Renal cortex interstitium (tissue), 15 donors: ENCODE measurements at places on chromosomes 3 and 15.

DNA sequence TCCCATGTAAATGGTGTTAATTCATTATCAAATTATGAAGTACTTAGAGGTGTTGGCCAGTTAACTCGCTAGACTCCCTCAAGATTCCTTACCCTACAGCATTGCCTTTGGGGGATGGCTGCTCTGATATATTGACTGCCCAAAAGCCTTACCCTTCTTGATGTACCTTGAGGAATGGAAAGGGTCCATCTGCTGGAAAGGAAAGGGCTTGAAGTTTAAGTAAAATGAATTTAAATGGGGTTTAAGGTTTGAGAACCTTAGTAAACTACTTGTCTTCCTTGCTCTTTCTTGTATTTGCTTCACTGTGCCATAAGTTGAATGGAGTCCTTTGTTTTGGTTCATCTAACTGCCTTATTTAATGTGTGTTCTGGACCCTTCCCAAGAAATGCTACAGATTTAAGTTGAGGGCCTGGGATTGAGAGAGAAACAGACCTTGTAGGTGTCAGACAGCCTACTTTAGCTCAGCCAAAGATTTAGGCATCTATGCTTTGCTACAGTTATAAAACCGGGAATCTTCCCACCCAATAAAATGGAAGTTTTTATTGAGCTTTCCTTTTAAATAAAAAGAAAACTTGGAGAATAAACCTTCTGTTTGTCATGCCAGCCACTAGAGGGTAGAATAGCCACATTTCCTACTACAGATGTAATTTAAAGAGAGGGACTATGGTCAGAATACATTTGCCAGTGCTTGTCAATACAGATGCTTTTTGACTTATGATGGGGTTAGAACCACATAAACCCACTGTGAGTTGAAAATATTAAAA lies 25.3 kb downstream of the CMSS1 start:
- DNase-seq = no peak

- DNase-seq = peak; percentile 97
Observed at GRCh38 chr3:193592841-193593667, at the start of gene OPA1. Gene OPA1 (plus strand): TSS chr3:193593208. CDS start chr3:193593378, 170 bp downstream.

DNA sequence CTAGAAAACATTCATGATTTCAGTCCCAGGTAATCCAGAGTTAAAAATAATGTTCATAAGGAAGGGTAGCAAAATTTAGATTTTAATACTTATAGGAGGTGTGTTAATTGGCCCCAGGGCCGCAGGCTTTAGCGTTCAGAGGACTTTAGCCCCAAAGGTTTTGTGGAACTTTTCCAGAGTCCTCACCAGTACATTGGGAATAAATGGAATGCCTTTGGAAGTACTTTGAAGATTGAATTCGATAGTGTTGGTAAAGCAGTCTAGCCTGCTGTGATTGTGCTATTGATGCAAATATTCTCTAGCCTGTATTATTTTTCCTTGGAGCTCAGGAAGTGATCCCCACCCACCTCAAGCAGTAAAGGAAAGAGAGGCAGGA lies 137.1 kb downstream of the IGF1R start:
- no peak for DNase-seq

- DNase-seq = no peak
Observed at GRCh38 chr15:63422891-63423590, 41.4 kb upstream of the CA12 start.

DNA sequence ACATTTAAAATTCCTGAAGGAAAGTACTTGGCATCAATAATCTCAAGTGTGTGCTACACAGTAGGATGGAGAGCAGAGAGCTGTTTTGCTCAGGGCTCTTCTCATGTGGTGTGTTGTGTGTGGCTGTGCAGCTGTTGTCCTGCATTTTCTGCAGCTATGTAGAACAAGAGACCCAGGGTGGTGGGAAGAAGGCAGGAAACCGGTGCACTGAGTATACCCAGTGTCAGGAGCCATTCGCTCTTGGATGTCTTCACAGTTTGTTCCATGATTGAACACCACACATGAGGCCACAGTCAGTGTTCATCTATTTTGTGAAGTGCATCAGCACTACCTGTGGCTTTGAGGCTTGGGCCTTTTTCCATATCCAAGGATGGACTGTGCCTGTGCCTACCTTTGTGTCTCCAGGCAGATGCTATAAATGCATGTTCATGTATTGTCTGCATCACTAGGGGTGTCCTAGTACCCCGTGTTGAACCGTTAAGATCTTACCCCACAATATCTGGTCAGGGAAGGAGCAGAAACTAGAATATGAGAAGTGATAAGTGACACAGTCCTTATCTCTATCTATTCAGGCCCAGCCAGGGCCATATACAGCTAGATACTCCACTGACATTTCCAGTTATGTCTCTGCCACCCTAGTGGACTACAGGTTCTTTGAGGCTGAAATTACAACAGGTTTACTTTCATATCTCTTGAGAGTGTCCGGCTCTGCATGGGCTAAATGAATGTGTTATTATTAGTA lies 194.3 kb downstream of the NR2F2 start:
- no peak for DNase-seq

GRCh38 chr3:70771426-70772147 lies 459.1 kb upstream of the MDFIC2 start:
- DNase-seq = no peak

GRCh38 chr3:44761424-44762169 lies at the start of the genes KIAA1143 and KIF15:
Gene KIAA1143 (minus strand): TSS chr3:44761619. CDS start chr3:44761602, 17 bp downstream.
Gene KIF15 (plus strand): TSS chr3:44761794. CDS start chr3:44761866, 72 bp downstream.
- DNase-seq = peak; percentile 96

GRCh38 chr15:63530752-63531299 lies 26.4 kb downstream of the USP3 start:
- DNase-seq = no peak

GRCh38 chr3:195003006-195003892 lies 267.7 kb downstream of the XXYLT1 start:
- no peak for DNase-seq

DNA sequence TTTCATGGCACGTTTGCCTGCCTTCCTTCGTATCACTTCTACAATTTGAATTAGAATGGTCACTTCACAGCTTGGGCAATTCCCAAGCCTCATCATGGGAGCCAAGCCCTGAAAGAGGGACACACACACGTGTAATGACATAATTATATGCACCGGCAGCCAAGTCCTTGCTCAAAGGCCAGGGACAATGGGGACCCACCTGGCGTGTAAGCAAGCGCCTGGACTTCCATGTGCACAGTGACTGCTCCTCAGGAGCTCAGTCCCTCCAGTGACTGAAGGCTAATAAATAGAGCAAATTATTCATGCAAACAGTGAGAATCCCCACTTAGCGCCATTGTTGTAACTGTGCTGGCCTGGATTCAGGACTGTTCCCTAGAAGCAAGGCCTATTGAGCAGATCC lies 115.1 kb downstream of the DNAJB8 start:
- no peak for DNase-seq

DNA sequence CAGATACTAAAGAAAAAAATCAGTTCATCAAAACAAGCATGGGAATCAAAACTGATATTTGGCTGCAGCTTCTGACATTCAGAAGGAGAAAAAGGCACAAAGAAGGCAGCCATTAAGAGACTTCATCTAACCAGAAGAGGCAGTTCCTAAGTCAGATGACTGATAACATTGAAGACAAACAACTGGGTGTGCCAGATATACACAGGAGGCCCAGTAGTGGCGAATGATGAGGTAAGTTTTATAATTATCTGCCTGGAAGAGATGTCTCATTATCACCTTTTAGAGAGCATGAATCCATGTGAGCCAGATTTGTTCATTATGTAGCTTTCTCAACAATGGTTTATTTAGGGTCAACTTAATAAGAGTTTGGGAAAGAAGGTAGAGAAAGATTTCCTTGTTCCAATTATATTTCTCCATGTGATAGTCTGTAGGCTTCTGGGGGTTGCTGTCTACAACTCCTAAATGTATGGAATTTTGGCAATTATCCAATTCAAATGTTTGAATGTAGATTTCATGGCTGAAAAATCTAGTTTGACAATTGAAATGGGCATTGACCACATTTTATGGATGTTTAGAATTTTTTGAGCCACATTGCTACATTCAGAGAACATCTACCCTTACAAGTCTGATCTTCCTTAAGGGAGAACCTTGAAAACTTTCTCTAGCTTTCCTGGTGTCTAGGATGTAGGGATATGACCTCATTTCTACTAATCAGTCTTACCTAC lies 50.4 kb upstream of the RASGRF1 start:
- DNase-seq = no peak

- no peak for DNase-seq
Observed at GRCh38 chr3:101970905-101971304, 121.6 kb downstream of the NFKBIZ start.

- DNase-seq = no peak
Observed at GRCh38 chr3:172111163-172111562, 71.8 kb downstream of the FNDC3B start.

- peak; percentile 32 for DNase-seq
Observed at GRCh38 chr3:150761831-150762661, 923 bp downstream of the SIAH2 start.

DNA sequence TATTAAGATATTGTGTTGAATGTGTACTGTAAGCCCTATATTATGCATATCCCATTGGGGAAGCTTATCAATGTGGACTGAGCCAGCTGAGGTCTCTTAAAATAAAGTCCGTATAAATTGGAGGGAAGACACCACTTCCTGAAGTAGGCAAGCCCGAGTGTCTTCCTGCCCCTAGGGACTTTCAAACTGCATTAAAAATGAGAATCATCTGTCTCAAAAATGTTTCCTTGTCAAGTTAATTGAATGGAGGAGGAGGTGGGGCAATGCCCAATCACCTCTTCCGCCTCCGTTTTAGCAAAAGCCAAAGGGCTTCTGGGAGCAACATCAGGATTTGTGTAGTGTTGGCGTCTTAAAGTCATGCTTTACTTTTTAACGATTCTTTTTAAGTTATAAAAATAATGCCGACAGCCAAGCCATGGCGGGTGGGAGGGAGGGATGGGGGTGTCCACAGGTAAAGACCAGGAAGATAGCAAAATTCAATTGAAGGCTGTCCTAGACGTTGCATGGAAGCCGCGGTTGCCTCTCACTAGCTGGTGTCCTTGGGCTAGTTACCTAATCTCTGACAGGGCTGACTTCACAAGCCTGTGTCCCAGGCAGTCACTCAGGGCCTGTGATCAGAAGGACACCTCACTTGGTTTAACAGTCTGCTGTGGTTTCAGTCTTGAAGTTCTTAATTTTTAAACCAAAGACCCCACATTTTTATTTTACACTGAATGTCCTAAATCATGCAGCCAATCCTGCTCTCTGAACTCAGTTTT lies 524.9 kb upstream of the PROK2 start:
- DNase-seq = no peak

DNA sequence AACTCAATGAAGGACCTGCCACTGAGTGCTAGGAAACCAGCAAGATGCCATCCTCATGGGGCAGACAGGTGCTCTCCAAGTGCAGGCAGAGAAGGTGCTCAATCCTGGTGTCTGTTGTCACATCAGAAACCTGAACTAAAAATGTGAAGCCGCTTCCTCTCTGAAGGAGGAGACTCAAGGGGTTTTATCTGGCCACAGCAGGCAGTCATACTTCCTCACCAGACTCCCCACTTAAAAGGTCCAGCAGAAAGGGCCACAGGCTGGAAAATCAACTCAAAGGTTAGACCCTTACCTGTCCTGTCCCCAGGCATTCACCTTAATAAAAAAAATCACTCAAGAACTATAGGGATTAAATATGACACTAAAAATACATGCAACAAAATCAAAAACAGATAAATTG lies 4.8 kb downstream of the CCDC12 start:
- no peak for DNase-seq
